Stimulated activated CD8-positive, alpha-beta memory T cell treated with anti-CD3 and anti-CD28 coated beads, Interleukin-7, amount 100 ng/mL, for 1 hour (primary cell): ENCODE measurements at places on chromosomes 16 and 17.

- no peak for DNase-seq
These were observed 65.2 kb downstream of the KLHDC4 start for GRCh38 chr16:87700406-87701077.

- no peak for DNase-seq
These were observed 6.2 kb upstream of the ABCA8 start for GRCh38 chr17:68961214-68961882.

GRCh38 chr16:87249425-87249824, 67.8 kb downstream of the C16orf95 start:
- no peak for DNase-seq

DNA sequence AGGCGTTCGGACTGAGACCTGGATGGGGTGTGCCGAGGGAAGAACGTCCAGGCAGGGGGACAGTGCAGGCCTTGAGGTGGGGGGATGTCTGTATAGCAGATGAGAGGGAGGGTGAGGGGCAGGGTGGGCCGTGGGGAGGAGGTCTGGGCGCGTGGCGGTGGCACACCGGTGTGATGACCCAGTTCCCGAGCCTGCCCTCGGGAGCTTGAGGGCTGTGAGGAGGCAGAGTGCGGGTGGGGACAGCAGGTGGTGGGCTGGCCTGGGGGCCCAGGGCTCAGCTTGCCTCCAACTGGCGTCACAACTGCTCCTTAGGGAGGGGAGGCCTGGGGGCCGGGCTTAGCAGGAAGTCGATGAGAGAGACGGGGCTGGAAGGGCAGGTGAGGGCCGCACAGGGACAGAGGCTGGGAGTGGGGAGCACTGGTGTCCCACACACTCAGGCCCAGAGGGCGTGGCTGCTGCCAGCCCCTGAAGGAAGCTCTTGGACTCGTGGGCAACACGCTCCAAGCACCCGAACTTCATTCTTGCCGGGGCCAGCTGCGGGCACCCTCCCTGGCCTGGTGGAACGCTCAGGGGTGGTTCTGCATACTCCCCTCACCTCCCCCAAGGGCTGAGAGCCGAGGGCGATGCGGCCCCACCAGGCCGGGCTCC, 6.5 kb downstream of the CACNA1H start:
- DNase-seq: no peak

GRCh38 chr17:77437747-77438146, 297.0 kb downstream of the SEC14L1 start:
- DNase-seq: no peak

GRCh38 chr16:84740596-84741116, 40.9 kb downstream of the USP10 start:
- DNase-seq: no peak

DNA sequence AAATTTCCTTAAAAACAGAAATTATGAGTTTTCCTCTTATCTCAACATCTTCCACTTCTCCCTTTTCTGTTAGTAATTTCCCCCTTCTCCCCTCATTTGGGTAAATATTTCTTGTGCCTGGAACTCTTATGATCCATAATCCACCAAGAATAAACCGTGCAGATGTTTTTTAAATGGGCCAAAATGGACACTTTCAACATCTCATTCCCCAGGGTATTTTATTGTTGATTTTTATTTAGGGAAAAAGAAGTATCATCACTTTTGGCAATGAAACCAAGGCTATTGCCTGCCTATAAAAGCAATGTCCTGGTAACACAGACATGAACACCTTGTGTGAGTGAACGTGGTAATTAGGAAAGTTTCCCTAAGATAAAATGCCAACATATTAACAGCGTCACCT, 54.6 kb downstream of the IRX6 start:
- DNase-seq: no peak

DNA sequence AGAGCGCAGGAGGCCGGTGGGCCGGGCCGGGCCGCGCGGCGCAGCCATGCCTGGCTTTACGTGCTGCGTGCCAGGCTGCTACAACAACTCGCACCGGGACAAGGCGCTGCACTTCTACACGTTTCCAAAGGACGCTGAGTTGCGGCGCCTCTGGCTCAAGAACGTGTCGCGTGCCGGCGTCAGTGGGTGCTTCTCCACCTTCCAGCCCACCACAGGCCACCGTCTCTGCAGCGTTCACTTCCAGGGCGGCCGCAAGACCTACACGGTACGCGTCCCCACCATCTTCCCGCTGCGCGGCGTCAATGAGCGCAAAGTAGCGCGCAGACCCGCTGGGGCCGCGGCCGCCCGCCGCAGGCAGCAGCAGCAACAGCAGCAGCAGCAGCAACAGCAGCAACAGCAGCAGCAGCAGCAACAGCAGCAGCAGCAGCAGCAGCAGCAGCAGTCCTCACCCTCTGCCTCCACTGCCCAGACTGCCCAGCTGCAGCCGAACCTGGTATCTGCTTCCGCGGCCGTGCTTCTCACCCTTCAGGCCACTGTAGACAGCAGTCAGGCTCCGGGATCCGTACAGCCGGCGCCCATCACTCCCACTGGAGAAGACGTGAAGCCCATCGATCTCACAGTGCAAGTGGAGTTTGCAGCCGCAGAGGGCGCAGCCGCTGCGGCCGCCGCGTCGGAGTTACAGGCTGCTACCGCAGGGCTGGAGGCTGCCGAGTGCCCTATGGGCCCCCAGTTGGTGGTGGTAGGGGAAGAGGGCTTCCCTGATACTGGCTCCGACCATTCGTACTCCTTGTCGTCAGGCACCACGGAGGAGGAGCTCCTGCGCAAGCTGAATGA, 606 bp downstream of the THAP11 start:
- peak; percentile 24 for DNase-seq

- DNase-seq: no peak
These were observed 7.1 kb downstream of the USP31 start for GRCh38 chr16:23141959-23142740.

DNA sequence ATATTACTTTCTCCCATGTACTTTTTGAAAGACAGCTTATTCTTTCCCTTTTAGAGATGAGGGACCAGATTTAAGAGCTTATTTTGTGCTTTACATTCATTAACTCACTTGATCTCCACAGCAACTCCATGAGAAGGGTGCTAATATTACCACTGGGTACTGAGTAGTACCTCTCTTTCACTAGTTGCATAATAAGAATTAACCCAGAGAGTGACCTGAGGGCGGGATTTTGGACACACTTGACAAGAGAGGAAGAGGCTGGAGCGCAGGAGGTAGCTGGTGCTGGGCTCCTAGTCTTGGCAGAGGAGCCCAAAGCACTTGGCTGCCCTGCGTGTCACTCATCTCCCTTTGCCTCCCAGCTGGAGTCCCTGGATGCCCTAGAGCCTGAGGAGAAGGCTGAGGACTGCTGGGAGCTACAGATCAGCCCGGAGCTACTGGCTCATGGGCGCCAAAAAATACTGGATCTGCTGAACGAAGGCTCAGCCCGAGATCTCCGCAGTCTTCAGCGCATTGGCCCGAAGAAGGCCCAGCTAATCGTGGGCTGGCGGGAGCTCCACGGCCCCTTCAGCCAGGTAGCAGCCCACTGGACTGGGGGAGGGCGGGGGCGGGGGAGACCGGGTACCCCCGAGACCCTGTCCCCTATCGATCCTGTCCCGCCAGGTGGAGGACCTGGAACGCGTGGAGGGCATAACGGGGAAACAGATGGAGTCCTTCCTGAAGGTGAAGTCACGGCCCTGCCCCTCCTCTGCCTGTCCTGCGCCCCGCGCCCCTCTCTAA, 1.7 kb upstream of the MAZ start:
- no peak for DNase-seq

GRCh38 chr17:8124350-8125153, 646 bp upstream of the HES7 start:
- no peak for DNase-seq

GRCh38 chr16:54957403-54958166, 26.9 kb downstream of the IRX5 start:
- DNase-seq: no peak

- no peak for DNase-seq
These were observed 9.2 kb downstream of the MXRA7 start for GRCh38 chr17:76701471-76701967.

DNA sequence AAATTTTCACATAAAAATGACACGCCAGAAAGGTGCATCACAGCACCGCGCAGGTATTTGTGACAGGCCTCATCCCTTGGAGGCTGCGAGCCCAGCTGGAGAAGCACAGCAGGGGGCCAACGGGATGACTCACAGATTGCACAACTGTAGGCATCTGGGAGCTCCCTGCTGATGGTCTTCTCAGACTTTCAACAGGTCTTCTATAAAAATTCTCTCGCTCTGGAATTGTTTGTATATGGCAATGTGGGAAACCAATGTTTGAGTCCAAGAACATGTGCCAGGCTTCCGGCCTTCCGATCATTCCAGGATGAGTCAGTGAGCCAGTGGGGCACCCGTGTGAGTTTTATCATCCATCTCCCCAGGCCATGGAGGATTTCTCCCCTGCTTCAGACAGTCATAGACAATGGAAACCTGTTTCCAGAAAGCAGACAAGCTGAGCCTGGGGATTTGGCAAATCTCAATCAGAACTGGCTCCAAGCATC, 24.1 kb upstream of the ADORA2B start:
- DNase-seq: no peak
